Neural progenitor cell (in vitro differentiated cells): ENCODE measurements at places on chromosomes 3 and 15.

DNA sequence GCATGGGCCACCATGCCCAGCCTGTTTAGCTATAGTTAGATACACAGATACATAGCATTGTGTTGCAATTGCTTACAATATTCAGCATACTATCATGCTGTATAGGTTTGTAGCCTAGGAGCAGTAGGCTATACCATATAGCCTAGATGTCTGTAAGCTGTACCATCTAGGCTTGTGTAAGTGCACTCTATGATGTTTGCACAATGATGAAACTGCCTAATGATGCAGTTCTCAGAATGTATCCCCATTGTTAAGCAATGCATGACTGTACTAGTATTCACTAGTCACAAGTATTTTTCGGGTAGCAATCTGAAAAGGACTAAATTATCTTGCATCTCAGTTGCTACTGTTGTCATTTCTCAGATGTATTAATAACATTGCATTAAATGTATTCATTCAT, 16.0 kb downstream of the PIGB start:
- DNase-seq = no peak

GRCh38 chr15:32855942-32856341, 138.1 kb downstream of the GREM1 start:
- DNase-seq = no peak

DNA sequence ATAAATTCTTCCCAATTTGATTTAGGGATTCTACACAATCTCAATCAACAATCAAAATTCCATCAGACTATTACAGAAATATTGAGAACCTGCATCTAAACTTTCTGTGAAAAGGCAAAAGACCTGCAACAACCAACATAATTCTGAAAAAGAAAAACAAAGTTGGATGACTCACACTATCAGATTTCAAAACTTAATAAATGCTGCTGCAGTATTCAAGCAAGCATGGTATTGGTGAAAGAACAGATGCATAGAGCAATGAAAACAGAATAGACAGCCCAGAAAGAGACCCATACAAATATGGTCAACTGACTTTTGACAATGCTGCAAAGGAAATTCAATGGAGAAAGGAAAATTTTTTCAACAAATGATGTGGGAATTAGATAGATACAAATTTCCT, 477.1 kb upstream of the NR2F2 start:
- no peak for DNase-seq

- DNase-seq = no peak
These were observed 644.3 kb downstream of the NR2F2 start for GRCh38 chr15:96974761-96975160.

DNA sequence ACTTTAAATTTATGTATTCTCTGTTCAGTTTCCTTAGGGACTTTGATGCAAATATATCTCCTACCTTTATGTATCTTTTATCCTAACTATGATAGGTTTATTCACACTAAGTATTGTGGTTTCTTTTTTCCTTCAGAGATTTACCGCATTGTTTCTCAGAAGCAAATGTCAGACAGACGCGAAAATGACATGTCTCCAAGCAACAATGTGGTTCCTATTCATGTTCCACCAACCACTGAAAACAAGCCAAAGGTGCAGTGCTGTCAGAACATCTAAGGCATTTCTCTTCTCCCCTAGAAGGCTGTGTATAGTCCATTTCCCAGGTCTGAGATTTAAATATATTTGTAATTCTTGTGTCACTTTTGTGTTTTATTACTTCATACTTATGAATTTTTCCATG, 18.3 kb downstream of the RAB11A start:
- no peak for DNase-seq

DNA sequence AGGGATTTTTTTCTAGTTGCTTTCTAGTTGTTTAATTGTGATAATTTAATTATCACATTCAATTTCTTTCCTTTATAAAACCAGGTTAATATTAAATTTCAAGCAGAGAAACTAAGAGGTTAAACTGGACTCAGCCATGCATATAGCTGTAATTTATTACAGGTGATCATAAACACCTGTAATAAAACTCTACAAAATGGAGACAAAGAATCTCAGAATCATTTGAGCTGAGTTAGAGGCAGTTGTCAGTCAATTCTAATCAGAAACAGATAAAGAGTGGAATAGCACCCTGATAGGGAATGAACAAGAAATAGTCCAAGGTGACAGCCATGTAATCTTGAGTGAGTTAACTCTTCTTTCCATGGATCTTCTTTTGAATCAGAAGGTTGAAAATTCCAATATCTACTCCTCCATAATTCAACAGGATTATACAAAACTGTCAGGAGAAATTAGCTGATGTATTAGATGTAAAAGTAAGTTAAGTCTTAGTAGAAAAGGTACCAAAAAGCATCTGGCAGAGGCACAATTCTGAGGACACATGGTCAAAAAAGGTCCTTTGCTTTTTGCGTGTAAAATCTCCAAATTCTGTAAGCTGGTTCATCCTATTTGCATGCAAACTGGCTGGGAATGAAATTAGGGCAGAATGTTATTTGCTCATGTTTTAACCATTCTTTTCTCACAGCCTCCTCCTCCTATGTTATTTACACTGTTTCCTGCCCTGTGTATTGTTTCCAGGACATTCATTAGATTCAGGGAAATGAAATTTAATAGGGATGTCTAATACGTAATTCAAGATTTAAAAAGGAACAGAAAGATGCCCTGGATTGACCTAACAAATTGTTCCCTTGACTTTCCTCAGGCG, 39.4 kb upstream of the B3GNT5 start:
- no peak for DNase-seq

GRCh38 chr15:94691169-94691568, 459.8 kb downstream of the MCTP2 start:
- DNase-seq = no peak

GRCh38 chr15:101359365-101359947, 64.4 kb upstream of the SNRPA1 start:
- DNase-seq = no peak
